ENCODE measurements at places on chromosomes 3 and 15. TPM values are rescaled to one million over a fixed set of nuclear protein-coding genes. Genes with fewer than 3 reads are reported as not detected.

Gene ZBTB47
- total RNA-seq = 1.1 TPM

Gene PCOLCE2
- not detected for total RNA-seq

Gene SLC51A
- total RNA-seq = not detected

DNA sequence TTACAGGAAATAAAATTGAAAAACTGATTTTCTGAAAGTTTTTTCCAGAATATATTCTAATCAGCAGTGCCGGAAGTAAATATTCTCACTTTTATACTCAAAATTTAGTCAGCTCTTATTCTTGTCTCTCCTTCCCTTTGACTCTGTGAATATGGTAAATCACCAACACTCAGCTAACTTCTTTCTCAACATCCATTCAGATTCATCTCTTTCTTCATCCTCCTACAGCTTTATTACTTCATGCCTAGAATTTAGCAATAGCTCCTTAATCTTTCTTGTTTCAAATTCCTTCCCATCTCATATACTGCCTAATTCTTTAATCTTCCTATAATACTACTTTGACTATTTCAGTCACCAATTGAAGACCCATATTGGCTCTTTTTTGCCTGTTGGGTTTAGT lies 67.9 kb downstream of the FGF7 start:
- no peak for DNase-seq

GRCh38 chr3:196620161-196620604 lies 19.3 kb upstream of the NRROS start:
- DNase-seq = no peak

GRCh38 chr15:41996921-41997592 lies 23.8 kb downstream of the PLA2G4E start:
- no peak for DNase-seq

DNA sequence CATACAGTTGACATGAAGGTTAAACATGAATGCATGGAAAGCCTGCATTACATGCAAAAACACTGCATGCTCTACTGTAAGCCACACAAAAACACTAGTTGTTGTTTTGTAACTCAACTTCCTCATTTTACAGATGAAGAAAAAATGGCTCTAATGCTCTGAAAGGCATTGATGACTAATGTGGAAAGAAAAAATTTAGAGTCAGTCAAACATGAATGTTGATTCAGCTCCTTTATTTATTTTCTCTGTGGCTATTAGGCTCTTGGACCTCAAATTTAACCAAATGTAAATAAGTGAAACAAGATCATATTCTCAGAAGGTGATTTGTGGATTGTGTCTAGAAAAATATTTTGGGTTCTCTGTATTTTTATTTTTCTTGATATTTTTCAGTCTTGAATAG lies 336.7 kb upstream of the ZNF717 start:
- DNase-seq = no peak

Data from activated naive CD8-positive, alpha-beta T cell treated with anti-CD3 and anti-CD28 coated beads, Interleukin-2, amount 10 ng/mL, durations not matched to agents 7 days and 5 days (primary cell).